ENCODE measurements at places on chromosomes 13 and 19.

DNA sequence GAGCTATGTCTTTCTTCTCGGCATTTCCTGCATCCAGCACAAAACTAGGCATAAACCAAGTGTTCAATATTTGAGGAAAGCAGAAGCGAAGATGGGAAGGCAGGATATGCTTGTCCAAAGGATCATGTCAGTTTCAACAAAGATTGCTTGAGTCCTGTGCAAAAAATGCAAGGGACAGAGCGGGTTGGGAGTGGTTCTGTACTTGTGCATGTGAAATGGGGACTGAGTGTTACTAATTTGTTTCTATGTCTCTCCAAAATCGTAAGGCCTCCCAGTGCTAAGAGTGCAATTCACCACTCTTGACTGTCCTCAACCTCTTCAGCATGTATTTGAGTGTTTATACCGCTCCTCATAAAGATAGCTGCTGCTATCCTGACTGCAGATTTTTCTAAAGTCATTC lies 166.2 kb downstream of the DLEU7 start:
- no peak for DNase-seq

GRCh38 chr19:51296336-51297093 lies 14.9 kb upstream of the IGLON5 start:
- DNase-seq = no peak

DNA sequence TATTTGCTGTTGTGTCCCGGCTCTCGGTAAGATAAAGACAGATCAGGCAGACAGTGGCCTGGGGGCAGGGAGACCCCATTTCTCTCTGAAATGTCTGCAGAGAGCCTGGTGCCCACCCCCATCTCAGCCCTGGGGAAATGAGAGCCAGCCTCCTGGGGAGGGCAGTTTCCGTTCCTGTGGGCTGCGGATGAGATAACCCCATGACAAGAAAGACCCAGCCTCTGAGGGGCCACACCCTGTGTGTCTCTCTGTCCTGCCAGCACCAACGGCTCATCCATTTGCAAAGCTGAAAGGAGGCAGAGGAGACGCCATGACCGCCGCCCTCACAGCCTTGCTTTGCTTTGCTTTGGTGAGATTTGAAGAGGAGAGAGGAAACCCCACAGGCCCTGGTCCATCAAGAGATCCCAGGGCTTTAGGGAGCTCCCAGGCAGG lies 28.1 kb upstream of the KIR3DL3 start:
- DNase-seq = no peak

DNA sequence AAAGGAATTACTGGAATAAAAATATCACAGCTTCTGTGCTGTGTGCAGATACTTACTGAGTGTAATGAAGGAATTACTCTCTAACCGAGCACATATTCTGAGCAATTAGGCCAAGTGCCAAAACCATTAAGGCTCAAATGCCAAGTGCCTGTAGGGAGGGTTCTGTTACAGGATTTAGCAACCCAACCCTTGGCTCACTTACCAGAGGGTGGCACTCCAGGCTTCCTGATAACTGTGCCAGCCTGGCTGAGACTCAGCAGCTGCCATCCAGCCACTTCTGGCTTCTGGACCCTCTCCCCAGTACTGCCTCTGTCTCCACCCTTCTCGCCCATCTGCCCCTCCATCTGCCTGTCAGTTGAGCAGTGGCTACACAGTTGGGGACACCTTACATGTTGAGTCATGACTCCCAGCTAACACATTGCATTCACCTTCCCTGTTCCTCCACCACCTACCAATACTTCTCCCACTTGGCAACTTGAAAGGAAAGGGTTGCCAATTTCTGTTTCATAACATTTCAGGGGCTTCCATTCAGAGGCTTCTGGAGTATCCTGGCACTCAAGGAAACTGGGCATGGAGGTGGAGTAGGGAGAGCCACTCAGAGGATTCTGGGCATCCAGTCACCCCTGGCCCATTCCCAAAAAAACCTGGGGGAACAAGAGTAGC lies 110.5 kb downstream of the COG6 start:
- peak; percentile 48 for DNase-seq

GRCh38 chr13:99205621-99206220 lies 5.1 kb downstream of the UBAC2 start:
- no peak for DNase-seq

DNA sequence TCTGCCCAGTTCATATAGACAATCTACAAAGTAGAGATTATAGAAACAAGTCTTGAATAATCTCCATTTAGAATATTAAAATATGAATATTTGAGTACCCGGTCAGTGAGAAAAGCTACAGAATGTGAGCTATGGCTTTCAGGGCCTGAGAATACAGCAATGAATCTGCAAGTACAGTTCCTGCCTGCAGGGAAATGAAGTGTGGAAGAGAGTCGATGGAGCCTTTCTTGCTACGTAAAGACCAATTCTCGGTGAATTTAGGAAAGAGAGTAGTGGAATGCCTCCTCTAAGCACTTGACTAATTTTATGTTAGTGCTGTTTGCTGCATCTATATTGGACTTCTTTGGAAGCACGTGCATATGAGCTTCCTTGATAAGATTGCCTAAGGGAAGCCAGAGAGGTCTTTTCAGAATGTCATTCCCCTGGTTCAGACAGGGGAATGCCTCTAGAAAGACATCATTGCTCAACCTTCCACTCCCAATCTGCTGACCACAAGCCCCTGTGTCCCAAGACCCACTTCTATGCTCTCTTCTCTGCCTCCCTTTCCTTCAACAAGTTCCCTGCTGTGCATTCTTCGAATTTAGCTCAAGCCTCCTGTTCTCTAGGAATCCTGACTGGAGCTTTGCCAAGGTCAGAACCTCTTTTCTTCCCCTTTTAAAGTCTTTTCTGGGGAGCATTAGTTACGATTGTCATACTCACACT lies 41.9 kb downstream of the GPC6 start:
- no peak for DNase-seq
